ENCODE measurements at places on chromosomes 5 and 9.

DNA sequence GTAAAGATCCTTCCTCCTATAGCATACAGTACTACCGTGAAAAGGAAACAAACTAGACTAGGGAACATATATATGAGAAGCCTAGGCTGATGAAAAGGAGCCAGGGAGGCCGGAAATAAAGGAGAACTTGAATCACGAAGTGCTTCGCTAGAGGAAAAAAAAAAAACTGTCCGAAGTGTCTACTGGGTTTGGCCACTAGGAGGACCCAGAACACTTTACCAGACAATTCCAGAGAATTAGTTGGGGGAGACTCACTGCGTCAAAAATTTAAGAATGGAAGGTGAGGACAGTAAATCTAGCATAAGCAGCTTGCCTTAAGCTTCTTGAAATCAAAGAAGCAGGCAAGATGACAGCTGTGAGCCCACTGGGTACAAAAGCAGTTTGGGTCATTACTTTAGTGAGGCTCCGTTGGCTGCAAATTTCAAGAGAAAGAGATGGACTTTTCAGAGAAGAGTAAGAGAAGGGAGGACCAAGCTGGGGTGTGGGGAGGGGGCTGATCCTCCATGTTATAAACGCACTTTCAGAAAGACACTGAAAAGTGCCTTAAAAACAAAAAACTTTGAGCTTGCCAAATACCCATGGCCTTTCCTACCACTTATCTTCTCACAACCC, 47.4 kb downstream of the P4HA2 start:
- ATAC-seq: peak; percentile 86

DNA sequence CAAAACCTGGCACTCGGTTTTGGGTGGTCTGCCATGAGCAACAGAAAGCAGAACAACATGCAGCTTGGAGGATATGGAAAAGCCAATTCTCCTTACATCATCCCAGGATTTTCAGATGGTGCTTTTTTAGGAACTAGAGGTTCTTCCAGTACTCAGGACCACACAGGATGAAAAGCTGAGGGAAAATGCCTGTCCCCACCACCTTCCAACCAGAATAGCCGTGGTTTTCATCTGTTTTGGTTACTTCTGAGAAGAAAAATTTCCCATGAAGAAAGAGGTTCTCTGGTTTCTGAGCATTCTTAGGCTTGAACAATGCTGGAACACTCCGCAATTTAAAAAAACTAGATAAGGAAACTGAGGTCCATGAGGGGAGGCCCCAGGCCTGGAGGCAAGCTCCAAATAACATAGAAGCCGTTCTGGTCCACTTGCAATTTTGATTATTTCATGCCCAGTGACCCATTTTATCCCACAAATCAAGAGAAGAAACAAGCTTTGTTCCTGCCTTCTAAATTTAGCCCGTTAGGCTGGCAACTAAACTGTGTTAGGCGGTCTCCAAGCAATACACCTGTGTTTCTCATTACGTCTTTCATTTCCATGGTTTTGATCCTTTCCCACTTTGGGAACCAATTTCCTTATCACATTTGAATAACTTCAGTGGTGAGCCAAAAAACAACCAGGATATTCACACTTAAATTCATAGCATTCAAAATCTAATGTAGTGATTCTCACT, 79.2 kb upstream of the SPIN1 start:
- no peak for ATAC-seq

DNA sequence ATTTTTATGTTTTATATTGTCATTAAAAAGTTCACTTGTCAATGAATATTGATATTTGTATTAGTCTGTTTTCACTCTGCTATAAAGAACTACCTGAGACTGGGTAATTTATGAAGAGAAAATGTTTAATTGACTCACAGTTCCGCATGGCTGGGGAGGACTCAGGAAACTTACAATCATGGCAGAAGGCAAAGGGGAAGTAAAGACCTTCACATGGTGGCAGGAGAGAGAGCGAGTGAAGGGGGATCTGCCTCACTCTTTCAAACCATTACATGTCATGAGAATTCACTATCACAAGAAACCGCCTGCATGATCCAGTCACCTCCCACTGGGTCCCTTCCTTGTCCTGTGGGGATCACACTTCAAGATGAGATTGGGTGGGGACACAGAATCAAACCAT, 27.4 kb downstream of the SRD5A1 start:
- ATAC-seq: no peak

DNA sequence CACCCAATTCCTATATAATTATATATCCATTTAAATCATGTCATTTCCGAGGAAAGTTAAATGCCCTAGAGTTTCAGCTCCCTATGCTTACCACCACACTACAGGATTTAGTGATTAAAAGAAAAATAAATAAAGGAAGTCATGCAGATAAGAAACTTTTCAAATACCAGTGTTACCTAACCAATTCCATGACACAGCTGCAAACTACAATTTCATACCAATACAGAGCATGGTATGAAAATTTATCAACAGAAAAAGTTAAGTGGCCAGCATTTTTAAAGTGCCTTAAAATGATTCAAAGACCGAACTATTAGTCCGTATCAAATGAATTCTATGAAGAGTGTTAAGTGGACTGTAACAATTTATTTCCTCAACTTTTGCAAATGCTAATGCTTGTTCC, 35.9 kb downstream of the CEP120 start:
- no peak for ATAC-seq

GRCh38 chr5:71839096-71839884, 120.2 kb downstream of the CARTPT start:
- ATAC-seq: no peak

- ATAC-seq: no peak
Observed at GRCh38 chr5:174340226-174340625, 294.7 kb downstream of the NSG2 start.

DNA sequence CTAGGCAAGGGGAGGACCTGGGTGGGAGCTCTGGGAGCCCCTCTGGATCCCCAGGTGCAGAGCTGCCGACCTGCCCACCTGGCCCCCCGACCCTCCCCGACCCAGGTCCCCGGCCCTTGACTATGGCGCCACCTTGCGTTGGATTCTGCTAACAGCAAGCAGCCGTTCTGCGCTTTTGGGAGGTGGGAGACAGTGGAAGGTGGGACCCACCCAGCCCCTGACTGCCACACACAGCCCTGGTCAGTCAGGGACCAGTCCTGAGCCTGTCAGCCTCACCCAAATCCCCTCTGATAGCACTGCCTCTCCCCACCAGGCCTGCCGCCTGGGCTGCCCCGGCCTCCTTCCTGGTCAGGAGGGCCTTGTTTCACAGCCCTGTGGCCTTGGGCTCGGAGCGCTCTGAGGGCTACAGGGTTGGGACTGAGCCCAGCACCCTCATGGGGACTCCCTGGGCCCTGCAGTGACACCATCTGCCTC, 77.9 kb downstream of the HMCN2 start:
- peak; percentile 63 for ATAC-seq

DNA sequence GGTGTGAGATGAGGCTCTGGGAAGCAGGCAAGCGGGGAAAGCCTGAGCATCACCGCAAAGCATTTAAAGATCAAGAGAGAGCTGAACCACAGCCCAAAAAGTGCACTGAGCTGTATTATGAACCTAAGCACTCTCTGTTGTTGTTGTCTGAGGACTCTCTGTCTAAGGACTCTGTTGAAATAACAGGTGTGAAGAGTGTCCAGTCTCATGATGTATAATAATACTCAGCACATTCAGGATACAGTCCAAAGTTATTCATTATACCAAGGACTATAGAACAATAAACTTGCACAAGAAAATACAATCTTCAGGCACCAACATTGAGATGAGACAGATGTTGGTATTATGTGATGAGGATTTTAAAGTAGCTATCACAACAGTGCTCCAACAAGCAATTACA, 71.8 kb upstream of the CTSV start:
- ATAC-seq: no peak

DNA sequence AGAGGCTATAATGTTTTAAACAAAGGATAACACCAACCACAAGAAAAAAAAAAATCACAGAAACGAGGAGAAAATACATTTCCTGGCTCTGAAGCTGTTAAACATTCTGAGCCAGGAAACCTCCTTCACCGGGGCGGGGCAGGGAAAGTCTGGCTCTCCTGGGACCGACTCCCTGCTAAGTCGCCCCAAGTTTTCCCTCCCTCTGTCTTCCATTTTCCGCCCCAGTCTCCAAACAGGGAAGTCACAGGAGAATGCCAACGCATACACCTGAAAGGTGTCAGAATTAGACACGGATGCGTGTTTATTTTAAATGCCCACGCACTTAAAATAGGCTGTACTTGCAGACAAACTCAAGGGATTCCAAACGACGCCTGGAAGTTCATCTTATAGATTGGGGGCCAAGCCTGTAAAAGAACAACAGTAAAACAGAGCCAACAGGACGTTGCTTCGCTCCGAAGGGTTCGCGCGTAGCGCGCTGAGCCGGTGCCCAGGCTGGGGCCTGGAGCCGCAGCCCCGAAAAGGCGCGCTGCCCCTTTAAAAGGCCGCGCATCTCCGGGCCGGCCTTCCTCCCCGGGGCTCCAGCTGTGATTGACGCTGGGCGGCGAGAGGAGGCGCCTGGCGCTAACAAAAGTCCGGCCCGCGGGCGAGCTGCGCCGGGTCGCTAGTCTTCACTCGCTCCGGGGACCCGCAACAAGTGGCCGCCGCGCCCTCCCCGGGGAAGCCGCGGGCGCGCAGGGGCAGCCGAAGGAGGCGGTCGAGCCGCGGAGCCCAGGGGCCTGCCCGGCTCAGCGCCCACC, at the start of gene FBXL7:
TSS of gene FBXL7 (plus strand) at position 653 of the 797 bp plus-strand sequence.
- peak; percentile 84 for ATAC-seq

DNA sequence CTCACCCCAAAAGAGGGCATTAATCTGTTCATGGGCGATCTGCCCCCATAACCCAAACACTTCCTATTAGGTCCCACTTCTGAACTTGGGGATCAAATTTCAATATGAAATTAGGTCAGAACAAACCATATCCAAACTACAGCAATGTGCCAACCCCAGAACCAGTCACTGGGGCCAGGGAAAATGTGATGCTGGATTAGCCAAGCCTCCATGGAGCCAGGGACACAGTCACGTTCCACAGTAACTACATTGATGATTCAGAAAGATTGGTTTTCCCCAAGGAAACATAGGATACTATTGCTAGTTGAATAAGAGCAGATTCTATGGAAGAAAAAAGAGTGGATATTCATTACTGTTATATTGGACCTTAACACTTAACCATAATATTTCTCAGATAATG, 84.2 kb downstream of the GIN1 start:
- ATAC-seq: no peak

DNA sequence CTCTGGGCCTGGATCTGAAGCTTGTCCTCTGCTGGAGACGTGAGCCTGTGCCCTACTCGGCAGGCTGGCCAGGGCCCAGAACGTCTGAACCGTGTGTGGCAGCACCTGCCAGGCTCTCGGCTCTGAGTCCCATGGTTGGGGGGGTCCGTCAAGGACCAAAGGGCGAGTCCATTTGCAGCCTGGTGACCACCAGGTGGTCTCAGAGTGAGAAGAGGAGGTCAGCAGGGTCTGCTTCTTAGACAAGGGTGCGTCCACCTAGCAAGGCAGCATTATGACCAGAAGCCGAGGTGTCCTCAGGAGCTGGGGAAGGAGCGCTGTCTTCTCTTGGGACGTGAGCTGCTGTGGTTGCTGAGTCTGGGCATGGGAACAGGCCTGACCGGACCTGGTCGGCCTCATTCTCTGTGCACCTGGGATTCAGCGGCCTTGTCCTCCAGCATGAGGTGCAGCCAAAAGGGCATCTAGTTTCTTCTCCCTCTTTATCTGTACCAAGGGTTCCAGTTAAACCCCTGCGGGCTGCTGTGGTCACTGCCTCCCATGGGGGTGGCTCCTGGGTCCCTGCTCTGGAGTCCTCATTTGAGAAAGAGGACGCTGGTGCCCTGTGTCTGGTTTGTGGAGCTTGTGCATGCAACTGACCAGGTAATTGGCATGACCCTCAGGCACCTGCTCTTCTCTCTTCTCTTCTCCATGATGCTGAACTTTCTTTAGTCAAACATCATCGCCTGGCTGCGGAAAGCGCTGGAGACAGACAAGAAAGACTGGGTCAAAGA, 14.4 kb downstream of the EXOC3 start:
- ATAC-seq: no peak

GRCh38 chr5:74109344-74109743, 483.3 kb downstream of the ARHGEF28 start:
- ATAC-seq: no peak

- peak; percentile 75 for ATAC-seq
Observed at GRCh38 chr9:110427497-110428104, 89.9 kb upstream of the TXNDC8 start.

GRCh38 chr9:90956026-90956810, 154.6 kb downstream of the SYK start:
- no peak for ATAC-seq

DNA sequence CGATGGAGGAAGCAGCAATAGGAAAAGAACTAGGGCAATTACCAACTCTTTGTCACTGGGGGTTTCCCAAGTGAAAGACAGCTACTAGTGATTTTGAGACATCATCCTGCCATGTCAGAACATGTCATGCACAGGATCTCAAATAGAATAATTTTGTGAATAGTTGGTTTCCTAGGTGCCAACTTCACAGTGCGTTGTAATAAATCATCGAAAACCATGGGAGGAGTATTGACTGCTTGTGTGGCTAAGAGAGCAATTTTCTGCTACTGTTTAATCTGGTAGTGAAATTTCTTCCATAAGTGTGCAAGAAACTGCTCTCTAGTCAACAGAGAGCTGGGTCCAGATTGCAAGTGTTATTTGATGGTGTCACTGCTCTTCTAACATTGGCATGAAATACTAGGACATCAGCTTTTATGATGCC, 168.6 kb downstream of the NNT start:
- ATAC-seq: no peak

DNA sequence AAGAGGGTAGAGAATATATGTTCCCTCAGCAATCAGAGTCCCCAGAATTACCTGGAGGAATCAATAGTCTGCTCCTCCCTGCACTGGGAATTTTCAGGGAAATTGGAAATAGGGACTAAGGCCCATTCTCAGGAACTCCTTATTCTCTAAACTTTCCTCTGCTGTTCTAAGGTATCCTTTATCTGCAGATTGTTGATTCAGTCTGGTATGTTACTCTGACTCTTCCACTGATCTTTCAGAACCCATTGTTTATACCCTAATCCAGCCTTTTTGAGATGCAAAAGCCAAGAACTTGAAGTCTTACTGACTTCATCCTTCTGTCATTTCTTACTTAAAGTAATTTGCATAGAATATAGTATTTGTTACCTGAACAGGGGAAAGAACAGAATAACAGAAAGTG, 143.5 kb upstream of the PPP1R2B start:
- no peak for ATAC-seq

DNA sequence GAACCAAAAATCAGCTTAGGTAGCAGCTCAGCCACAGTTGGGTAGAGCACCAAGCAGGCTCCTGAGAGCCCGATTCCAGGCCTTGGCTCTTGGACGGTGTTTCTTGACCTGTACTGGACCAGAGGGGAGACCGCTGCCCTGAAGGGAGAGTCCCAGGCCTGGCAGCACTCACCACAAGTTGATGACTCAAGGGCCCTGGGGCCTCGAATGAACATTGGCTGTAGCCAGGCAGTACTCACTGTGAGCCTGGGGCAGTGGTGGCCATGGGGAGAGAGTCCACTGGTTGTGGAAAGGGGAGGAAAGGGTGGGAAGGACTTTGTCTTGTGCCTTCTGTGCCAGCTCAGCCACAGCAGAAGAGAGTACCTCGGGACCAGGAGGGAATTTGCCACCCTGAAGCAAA, 166.1 kb downstream of the EDIL3 start:
- ATAC-seq: peak; percentile 44
